ENCODE measurements at places on chromosomes 3 and 15.

GRCh38 chr15:89971592-89971997 is 29.5 kb upstream of the ZNF710 start:
- DNase-seq: peak; percentile 25

- no peak for DNase-seq
Measured at GRCh38 chr3:55320928-55321327, 166.2 kb downstream of the WNT5A start.

- no peak for DNase-seq
Measured at GRCh38 chr15:62976301-62976881, 66.2 kb upstream of the TPM1 start.

- DNase-seq: no peak
Measured at GRCh38 chr3:187291001-187291511, 481 bp downstream of the MASP1 start.

GRCh38 chr3:101158374-101158773 is 162.0 kb downstream of the IMPG2 start:
- DNase-seq: no peak

GRCh38 chr15:56383010-56383409 is 17.8 kb downstream of the TEX9 start:
- no peak for DNase-seq

DNA sequence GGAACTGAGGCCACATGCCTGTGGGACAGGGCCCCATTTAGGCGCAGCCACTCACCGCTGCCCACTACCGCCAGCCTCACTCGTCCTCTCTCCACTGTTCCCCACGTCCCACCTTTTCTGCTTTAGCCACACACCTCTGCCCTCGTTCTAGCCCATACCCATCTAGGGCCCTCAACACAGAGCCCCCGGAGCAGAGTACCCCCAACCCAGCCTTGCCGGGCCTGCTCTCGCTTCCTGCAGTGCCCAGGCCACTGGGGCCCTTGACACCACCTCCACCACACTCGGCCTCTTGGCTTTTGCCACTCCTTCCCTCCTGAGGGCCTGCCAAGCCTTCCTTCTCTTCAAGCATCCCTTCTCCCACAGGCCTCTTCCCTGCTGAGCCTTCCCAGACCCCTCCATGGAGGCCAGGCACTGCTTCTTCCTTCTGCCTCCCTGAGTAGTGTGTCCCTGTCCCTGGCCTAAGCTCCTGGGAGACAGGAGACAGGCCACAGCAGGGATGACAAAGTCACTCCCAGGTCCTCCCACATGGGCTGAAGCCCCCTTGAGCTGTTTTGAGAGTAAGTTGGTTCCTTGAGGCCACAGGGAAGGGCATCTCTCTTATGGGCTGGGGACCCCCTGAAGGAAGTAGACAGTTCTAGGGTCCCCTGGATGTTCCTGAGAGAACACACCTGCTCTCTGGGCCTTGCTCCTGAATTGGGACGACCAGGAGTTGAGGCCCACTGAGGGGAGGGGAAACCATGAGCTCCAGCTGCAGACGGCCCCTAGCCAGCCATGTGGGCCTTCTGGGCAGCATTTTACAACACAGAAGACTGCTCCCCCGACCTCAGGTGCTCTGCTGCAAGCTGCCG is 4.4 kb downstream of the PRSS50 start:
- no peak for DNase-seq

DNA sequence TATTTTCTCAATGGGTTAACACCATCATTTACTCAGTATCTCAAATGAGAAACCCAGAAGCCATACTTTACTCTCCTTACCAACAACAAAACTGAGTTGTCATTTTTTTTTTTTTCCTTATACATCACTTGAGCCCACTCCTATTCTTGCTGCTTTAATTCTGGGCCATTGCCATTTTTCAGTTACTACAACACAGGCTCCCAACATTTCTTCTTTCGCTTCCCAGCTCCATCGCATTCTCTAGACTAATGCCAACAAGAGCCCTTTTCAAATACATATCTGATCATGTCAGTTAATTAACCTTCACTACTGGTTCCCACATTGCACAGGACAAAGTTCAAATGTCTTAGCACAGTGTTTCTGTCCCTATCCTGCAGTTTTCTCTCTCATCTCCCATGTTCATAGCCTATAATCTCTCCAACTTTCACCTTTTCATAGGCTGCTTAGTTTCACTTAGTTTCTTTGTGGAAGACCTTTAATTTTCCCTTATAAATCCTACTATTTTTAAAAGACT is 22.5 kb upstream of the ANXA2 start:
- no peak for DNase-seq

- DNase-seq: no peak
Measured at GRCh38 chr3:52280050-52280461, 1.6 kb upstream of the WDR82 start.

GRCh38 chr3:189779166-189779565 is 148.0 kb downstream of the TP63 start:
- DNase-seq: no peak

DNA sequence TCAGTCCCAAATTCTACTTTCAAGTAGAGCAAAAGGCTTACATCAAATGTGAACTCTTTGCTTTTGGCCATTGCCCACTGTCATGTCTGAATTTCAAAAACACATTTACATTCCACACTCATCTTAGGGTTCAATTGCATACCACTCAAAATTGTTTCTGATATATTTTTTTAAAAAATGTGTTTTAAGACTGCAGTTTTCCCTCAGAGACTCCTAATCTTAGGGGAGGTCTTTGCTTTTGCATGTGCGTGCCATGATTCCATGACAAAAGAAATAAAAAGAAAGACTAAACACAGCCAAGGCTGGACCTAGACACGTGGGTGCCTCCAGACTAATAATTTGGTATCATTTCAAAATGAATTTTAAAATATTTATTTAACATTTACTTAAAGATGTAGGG is 396.8 kb upstream of the RASGRP1 start:
- no peak for DNase-seq

DNA sequence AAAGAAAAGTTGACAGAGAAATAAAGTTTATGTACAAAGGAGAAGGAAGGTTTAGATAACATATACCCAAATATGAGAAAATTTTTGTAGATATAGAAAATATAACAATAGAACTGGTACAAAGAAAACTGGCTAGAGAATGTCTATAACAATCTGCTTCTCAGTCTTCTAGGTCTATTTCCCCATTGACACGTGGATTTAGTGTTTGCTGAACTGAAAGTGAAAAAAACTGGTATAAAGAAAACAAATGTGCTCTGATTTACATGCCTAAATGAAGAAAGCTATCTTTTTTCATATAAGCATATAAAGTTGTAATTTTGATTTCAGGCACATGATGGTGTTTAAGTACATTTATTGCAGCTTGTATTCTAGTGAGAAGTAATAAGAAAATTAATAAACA is 9.8 kb downstream of the KCNMB2 start:
- DNase-seq: no peak

- no peak for DNase-seq
Measured at GRCh38 chr15:92733090-92733933, 77.7 kb upstream of the FAM174B start.

GRCh38 chr3:42680271-42680670 is 5.1 kb upstream of the KLHL40 start:
- DNase-seq: no peak

- DNase-seq: no peak
Measured at GRCh38 chr3:133578548-133579191, 5.2 kb downstream of the CDV3 start.

DNA sequence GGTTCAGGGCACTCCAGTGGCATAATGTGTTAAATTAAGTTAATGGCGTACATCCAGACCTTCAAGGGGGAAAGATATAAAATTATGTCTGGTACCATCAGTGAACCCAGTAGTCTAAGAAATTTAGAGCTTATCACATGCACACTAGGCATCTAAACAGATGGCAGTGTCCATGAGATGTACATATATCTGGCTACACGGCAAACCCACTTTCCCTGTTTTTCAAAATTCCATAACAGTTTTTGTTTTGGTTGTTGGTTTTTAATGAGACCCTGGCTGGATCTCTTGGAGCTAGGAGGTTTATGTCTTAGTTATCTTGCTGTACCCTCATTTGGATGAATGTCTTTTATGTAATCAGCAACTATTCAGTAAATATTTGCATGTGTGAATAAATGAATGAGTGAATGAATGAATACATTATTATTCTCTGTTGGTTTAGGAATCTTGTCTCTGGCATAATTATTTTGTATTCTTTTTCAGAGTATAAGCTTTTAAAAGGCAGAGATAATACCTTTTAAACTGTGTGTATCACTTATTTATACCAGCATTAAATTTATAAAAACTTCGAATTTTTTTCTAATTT is 3.1 kb upstream of the UTS2B start:
- DNase-seq: no peak

Measured in DMS 273 treated with DMSO at 0.1 percent for 48 hours (cell line).